ENCODE measurements at places on chromosomes 7 and 10.

- DNase-seq: no peak
Measured at GRCh38 chr7:134355927-134356326, 39.2 kb upstream of the SLC35B4 start.

- no peak for DNase-seq
Measured at GRCh38 chr7:70360557-70360956, 762.3 kb downstream of the AUTS2 start.

GRCh38 chr10:90451283-90451682 is 406.6 kb downstream of the HTR7 start:
- DNase-seq: no peak

- DNase-seq: peak; percentile 36
Measured at GRCh38 chr10:32149252-32149955, 93.2 kb upstream of the KIF5B start.

GRCh38 chr10:129279446-129280154 is 187.4 kb upstream of the MGMT start:
- DNase-seq: peak; percentile 36

- DNase-seq: no peak
Measured at GRCh38 chr10:109277456-109277855, 645.9 kb downstream of the XPNPEP1 start.

- DNase-seq: no peak
Measured at GRCh38 chr7:17313194-17313593, 14.7 kb downstream of the AHR start.

GRCh38 chr10:34298346-34298818 is 516.7 kb downstream of the PARD3 start:
- no peak for DNase-seq

- DNase-seq: no peak
Measured at GRCh38 chr7:151721236-151721635, 155.7 kb downstream of the PRKAG2 start.

DNA sequence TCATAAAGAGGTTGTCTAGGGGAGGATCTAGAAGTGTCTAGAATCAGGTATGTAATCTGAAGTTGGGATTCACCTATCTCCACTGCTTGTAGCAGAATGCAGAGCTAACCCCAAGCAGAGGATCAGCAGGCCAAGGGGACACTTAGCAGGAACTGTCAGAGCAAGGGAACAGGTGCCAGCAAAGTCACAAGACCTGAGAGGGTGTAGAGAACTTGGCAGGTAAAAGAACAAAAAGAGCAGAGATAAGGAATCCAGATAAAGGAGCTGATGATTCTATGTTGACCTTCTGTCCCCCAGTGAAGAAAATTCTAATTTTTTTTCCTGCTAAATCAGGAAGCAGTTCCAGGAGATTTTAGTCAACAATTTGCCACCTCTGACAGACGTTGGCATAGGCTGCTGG is 91.4 kb upstream of the CCDC71L start:
- DNase-seq: no peak

DNA sequence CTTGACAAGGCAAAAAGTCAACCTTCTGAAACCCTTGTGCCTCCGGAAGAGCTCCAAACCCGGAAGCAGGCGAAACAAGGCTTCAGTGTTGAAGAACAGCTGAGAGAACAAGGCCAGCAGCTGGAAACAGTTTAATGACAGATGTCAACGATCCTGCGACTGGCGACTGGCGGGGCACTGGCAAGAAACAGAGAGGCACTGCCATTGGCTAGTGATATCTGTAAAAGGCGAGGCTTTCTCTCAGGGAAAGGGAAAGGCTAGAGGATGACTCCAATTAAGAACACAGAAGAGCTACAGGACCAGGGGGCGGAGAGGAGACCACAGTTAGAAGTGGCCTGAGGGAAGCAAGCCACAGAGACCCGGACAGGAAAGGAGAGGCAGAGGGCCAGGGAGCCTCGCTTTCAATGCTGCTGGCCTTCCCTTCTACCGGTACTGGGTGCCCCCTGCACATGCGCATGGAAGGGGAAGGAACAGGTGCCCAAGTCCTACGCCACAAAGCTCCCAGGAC is 19.4 kb downstream of the ITGB1 start:
- DNase-seq: no peak

DNA sequence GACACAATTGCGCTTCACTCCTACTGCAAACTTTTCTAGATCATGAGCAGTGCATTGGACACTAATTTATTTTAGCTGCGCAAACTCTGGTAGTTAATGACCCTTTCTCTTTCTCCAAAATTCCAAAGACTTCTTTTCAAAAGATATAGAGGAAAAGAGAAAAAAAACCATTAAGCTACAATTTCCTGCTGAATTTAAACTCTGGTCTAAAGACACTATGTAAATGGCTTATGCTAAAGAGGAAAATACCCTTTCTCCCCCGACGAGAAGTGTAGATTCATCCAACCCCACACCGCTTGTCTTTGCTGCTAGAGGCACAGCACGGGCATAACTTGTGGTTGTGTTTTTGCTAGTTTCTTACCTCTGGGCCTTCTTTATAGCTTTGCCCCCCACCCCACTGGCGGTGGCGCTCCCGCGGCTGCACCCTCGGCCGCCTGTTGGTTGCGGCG is 84.1 kb downstream of the SNX10 start:
- no peak for DNase-seq

GRCh38 chr7:87318741-87319140 is 26.7 kb upstream of the CROT start:
- no peak for DNase-seq

DNA sequence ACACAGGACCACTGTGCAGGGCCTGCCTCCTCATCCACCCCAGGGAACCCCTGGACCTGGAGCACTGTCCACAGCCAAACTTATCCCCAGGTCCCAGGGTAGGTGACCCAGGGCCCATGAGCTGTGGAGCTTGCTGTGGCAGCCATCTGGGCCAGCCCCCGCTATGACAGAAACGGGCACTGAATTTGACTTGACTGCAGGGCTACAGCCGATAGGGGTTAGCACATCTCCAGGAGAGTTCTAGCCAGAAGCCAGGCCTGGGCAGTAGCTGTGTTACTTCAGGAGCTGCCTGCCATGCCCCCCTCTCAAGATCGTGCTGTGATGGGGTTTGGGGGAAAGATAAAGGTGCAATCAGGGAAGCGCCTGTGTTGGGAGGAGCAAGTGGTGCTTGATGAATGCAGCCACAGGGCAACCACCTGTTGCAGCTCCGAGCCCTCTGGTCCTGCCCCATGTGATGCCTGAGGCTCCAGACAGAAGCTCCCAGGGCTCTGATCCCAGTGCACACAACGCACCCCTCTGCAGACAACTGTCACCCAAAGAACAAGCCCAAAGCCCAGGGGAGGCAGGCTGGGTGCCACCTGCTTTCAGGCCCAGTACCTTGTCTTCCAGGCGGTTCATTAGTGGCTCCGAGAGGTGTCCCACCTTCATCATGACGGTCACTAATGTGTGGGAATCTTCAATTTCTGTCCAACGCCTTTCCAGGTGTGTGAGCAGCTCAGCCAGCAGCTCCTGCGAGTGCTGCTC is 6.5 kb downstream of the TBRG4 start:
- no peak for DNase-seq

- DNase-seq: peak; percentile 70
Measured at GRCh38 chr7:151248346-151249033, at the start of gene SMARCD3. TSS of gene SMARCD3 (minus strand) at chr7:151248694. CDS start at chr7:151248562, 132 bp downstream.

GRCh38 chr7:37065779-37066271 is 341.5 kb upstream of the AOAH start:
- no peak for DNase-seq

DNA sequence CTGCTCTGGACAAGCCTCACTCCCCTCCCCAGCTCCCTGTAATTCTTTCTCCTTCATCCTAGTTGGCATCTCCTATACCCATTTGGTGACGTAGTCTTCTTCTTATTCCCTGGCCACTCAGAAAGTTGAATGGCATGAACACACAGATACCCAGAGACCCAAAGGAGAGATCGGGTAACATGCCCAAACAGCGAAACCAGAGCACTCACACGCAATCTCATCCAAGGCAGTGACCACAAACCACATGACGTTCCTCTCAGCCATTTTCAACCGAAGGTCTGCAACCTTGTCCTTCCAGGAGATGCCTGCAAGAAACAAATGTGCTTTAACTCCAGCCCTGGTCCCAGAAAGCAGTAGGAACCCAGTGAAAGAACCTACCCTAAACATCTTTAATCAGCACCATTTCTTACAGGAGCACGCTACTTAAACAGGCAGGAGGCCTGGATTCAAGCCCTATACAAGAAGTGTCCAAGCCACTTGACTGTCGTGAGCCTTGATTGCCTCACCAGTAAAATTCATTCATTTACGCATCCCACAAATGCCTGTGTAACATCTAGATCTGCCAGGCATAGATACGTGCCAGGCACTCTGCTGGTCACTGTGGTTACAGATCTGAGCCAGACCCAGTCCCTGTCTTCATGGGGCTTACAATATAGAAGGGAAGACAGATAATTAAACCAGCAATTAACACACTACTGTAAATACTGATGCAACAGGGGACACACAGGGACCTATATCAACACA is 37.1 kb downstream of the XPNPEP1 start:
- no peak for DNase-seq

DNA sequence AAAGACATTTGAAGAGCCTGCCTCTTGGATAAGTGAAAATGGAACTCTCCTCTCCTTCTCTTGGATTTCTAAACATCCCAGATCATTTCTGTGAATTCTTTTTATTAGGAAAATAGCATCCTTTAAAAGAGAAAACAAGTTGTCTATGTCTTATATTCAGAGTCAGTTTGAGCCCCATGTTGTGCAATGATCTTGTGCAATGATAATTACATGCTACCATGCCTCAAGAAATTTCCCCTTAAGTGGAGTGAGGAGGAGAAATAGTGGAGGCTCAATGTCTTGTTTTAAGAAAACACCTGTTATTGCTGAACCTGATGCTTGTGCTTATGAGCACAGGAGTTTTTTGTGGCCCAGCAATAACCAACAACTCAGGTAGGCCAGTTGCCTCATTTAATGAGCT is 103.6 kb downstream of the NPSR1 start:
- no peak for DNase-seq

DNA sequence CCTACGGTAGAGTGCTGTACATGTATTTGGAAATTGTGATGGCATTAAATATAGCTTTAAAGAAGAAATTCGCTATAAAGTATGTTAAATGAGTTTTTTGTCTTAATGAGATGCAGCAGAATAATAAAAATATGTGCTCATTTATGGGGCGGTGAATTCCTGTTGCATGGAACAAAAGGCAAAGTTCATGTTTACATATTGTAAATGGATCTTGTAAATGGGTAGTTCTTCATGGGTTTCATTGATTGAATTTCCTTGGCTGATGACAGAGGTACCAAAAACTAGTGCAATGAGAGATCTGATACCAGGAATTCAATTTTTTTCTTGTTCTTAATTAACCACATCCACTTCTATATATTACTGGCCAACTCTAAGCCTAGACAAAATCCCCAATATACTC is 284.2 kb downstream of the SUGCT start:
- DNase-seq: no peak

DNA sequence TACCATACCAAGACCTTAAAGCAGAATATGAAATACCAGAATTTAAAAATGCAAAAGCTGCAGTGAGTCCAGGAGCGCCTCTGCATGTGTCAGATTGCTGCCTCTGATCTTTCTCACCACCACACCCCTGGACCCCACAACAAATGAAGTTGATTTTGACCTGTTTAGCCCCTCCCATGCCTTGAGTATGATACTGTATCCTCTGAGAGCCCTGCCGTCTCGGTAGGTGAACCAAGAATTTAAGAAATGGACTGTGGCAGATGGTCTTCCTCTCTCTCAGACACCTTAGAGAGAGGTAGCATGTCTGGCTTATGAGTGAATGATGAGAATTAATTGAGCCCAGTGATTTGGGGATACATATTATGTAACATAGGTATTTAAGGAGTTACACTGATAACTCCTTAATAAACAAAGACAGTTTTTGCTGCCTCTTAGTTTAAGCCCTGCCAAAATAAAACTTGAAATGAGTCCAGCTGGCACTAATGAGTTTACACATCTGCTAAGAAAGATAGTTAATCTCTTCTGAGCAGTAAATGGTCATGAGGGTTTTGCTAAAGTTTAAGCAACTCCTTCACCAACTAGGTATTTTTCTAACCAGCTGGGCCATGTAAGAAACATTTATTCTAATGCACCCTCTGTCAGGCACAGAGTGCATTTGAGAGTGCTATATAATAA is 4.5 kb upstream of the TFPI2 start:
- no peak for DNase-seq

DNA sequence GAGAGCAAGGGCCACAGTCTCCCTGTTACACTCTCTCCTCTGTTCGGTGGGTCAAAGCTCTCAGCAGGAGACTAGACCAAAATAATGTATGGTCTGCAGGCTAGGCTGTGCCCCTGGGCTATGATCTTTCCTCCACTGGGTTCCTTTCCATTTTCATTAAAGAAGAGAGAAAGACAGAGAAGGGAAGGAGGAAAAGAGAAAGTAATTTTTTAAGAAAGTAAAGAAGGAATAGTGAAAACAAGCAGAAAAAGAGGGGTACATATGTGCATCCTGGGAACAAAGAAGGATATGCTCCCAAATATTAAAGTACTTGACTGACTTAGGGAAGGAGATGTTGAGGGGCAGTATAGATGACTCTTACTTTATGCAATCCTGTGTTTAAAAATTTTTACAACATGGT is 33.6 kb upstream of the PIK3AP1 start:
- no peak for DNase-seq

DNA sequence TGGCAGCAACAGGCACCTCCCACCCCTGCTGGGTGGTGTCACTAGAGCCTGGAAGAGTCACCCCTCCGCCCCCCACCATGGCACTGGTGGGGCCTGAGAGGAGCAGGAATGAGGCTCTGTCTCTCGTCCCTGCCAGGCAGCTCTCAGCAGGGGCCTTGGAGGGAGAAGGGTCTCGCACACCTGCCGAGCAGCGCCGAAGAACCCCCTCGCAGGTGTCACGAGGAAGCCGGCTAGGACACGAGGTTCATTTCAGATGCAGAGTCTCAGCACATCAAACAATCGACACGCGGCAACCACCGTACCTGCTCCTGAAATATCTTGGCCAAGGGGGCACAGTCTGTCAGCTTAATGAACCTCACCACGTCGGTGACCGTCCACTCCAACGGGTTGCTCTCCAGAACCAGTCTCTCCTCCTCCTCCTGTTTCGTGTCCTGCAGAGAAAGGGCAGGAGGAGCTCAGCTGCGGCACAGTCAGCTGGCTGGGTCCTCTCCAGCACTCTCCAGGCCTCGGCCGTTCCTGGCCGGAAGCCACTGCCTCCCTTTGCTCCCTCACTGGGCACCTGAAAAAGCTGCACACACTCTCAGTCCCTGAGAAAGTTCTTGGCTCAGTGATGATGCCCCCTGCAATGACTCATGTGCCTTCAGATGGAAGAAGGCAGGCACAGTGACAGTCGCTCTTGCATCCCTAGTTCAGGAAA is 240.1 kb downstream of the SFMBT2 start:
- peak; percentile 18 for DNase-seq

- no peak for DNase-seq
Measured at GRCh38 chr10:16519908-16520861, 1.5 kb downstream of the C1QL3 start.

GRCh38 chr7:64320547-64321513 is 7.1 kb downstream of the ZNF736 start:
- no peak for DNase-seq

DNA sequence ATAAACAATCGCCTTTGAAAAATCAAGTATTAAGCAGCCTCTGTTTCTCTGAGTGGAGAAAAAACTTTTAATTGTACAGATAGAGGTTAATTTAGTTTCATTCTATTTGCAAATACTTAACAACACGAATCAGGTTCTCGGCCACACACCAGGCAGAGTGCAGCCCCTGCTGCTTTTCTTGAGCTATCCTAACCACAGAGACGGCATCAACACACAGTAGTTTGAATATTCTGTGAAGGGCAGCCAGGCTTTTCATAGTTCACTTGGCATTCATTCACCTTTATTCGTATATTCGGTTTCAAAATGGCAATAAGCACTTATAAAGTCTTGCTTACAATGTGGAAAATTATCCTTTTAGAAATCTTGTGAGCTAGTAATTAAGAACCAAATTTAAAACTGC is 5.7 kb downstream of the ADARB2 start:
- DNase-seq: no peak

Measured in spinal cord (tissue), 10 donors.